ENCODE measurements at places on chromosomes 4 and X.

- no peak for DNase-seq
These were observed 636.6 kb downstream of the FAT4 start for GRCh38 chr4:125951261-125951887.

GRCh38 chr4:122309988-122310626 is 68.7 kb upstream of the ADAD1 start:
- no peak for DNase-seq

DNA sequence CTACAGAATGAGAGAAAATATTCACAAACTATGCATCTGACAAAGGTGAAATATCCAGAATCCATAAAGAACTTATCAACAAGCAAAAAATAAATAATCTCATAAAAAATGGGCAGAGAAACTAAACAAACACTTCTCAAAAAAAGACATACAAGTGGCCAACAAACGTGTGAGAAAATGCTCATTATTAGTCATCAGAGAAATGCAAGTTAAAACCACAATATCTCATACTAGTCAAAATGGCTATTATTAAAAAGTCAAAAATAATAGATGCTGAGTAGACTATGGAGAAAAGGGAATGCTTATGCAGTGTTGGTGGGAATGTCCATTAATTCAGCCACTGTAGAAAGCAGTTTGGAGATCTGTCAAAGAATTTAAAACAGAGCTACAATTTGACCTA is 533.3 kb downstream of the TMA16 start:
- no peak for DNase-seq

- DNase-seq, result no peak
These were observed 102.9 kb upstream of the ARSJ start for GRCh38 chr4:114082348-114082747.

DNA sequence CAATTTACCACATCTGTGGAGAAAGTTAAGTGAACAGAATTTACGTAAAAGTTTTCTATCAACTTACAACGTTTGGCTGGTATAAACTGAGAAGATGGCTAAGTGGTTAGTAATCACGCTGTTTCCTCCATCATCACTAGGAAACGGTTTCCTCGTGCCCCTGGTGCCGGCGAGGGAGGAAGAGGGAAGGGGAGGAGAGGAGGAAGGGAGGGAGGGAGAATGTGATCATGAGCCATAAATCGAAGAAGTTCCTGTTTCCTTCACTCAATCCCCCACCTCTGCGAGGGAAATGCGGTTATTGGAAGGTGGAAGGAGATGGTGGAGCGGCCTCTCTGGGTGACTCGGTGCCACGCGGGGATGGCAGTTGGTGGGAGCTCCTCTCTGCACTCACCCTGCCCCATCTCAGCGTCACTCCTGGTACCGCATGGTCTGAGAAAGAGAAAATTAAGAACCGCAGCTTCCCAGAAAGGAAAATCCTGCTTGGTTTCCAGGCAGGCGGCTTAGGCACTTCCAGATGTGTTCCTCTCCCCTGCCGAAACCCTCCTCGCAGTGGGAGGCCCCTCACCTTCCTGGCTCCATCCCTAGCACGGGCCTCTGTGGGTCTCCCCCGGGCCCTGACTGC is 216.8 kb downstream of the AFAP1 start:
- no peak for DNase-seq

DNA sequence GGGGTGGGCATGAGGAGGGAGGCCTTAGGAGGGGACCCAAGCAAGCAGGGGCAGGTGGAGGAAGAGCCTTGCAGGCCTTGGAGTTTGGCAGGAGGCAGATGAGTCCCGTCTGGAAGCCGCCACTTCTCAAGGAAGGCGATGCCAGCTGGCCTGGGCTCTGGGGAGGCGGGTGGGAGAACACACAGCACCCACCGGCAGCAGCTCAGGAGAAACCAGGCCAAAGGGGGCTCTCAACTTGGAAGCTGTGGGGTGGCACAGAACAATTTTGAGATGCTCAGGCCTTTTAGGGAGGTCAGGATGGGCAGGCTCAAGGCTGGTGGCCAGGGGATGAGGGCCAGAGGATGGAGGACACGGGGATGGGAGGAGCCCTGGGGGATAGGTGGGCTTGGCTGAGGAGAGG is 11.6 kb upstream of the DUSP9 start:
- no peak for DNase-seq

DNA sequence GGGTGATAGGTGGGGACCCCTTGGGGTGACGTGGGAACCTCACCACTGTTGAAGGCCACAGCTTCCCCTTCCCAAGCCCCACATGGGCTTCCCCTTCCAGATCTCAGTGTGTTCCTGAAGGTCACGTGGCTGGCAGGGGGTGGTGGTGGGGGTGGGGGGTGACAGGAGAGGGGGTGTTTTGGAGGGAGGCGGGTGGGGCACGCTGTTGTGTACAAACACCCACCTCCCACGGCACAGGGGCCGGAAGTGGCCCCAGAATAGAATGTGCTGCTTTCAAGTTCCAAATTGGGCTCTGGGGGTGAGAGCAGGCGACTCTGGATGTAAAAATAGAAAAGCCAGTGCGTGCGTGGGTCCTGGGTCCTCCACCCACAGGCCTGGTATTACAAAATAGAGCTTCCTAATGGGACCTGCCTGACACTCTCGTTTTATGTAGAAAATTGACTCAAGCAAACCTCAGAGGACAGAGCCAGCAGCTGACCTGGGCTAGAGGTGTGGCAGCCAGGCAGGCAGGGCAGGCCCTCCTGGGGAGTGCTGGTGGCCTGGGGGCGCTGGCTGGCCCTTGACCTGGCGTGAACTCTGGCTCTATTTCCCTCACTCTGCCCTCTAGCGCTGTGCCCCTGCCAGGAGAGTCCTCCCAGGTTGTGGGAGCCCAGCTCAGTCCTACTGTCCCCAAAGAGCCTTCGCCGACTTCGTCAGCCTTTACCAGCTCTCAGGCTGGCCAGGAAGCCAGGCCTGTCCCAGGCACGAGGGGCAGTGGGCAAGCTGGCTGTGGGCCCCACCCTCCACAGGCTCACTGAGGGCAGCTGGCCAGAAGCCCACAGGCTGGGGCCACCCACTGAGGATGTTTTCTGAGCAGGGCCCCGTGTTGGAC is 5.4 kb upstream of the SH3BP2 start:
- DNase-seq, result no peak

GRCh38 chr4:90126805-90127204 is 389 bp upstream of the CCSER1 start:
- no peak for DNase-seq

- no peak for DNase-seq
These were observed 76.8 kb downstream of the DTHD1 start for GRCh38 chr4:36358173-36358572.

- no peak for DNase-seq
These were observed 443.0 kb upstream of the GALNT7 start for GRCh38 chr4:172725581-172725980.

- DNase-seq, result no peak
These were observed 46.9 kb upstream of the SMARCAD1 start for GRCh38 chr4:94160774-94161173.

DNA sequence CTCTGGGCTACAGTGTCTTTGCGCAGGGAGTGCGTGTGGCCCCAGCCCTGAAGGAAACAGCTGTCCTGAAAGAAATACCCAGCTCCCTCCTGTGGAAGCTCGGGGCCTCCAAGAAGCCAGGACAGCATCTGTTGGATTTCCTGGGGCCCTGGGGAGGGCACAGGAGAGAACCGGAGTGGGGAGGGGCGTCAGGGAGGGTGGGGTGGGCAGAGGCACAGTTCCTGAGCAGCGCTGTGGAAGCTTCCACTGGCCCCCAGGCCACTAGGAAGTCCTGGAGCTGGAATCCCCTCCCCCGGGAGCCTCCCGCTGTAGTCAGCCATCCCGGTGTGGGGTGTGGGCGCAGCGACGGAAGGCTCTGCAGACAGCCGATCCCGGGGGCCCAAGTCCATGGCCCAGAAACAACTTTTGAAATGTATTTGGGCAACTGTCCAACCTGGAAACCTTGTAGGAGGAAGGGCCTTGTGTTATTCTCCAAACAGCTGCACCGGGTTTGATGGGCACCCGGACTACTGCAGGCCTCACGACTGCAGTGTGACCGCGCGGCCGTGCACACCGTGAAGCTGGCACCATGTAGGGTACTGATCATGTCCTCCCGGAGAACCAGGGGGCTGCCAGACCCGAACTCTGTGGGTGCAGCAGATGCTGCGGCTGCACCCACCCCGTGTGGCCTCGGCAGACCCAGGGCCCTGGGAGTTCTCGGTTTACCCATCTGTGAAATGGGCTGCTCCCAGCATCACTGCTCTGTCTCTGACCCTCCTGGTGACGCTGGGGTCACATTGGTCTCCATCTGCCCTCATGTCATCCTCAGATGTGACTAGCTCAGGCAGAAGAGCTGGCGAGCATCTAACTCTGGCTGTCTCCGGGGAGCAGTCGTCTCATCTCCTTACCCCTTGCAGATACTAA is 68.5 kb upstream of the HMX1 start:
- DNase-seq, result no peak

- DNase-seq, result no peak
These were observed 53.0 kb downstream of the ARSF start for GRCh38 chrX:3094261-3094660.

- no peak for DNase-seq
These were observed 83.6 kb downstream of the MXRA5 start for GRCh38 chrX:3262901-3263300.

GRCh38 chr4:174278467-174278866 is 5.0 kb downstream of the FBXO8 start:
- DNase-seq, result no peak

Data from activated CD4-positive, alpha-beta T cell treated with anti-CD3 and anti-CD28 coated beads for 24 hours (primary cell).